AG04449 (cell line): ENCODE measurements at places on chromosomes 1 and 21.

GRCh38 chr1:32967888-32968568 is 3.4 kb upstream of the RNF19B start:
- DNase-seq: no peak

DNA sequence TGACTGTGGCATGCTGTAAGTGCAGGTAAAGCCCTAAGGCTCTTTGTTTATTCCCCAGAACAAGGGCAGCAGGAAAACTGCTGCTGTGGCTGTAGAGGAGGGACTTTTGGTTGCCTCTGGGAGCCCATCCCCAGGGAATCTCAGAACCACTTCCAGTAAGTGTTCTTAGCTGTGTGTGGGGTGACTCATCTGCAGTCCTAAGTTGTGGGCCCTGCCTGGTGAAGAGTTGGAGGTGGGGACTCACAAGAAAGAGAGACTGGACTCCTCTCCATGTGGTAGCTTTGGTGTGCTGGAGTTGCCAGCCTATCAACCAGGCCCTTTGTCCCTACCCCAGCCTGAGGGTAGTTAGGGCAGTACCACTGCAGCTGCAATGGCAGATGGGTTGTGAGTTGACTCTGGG is 24.0 kb upstream of the DENND1B start:
- DNase-seq: peak; percentile 80

GRCh38 chr1:234719454-234720251 is 109.7 kb upstream of the IRF2BP2 start:
- no peak for DNase-seq

DNA sequence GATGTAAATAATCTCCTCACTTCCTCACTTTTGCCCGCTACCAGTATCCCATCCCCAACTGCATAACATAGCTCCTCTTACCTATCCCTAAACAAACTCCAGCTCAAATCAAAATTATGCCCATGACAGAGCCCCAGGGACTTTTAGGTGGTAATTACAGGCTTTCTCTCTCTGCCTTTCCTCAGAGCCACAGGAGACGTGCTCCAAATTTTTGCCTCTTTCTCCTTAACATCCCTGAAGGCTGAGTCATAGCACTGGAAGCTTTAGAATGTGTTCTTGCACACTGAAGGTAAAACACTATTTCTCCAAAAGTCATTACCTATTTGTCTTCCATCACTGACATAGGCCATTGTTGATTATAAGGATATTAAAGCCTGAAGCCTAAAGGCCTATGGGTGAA is 263.5 kb upstream of the PLD5 start:
- DNase-seq: no peak

- no peak for DNase-seq
These were observed 392.1 kb downstream of the KIF26B start for GRCh38 chr1:245546875-245547274.

- no peak for DNase-seq
These were observed 414.6 kb downstream of the LRRIQ3 start for GRCh38 chr1:73783352-73783751.

GRCh38 chr1:158809862-158810261 is 21.3 kb upstream of the MNDA start:
- no peak for DNase-seq

DNA sequence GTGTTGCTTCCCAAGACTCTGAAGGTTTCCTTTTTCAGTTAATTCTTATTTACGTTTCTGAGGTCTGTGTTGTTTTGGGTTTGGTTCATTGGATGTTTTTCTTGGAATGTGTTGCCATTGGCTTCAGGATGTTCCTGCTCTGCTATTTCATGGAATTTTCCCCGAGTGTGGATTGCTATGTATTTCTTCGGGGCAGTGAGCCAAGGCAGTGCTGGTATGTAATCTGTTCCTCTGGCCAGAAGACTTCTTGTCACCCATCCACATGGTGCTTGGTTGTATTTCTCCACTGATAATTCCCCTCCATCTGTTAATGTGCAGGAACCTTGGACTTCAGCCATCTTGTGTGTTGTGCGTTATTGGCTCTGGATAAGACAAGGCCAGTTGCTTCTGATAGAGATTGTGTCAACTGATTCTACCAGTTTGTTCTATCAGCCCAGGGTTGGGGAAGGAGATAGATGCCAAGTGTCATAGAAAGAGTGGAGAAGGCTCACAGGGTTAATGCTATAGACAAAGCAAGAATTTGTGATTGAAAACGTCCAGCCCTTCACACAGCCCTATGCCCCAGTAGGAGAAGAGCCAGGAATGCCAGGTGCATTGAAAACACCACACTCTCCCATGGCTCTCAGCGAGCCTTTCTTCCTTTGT is 505.2 kb downstream of the PLPP3 start:
- peak; percentile 73 for DNase-seq

- peak; percentile 96 for DNase-seq
These were observed 60.7 kb upstream of the ATP5PO start for GRCh38 chr21:33976082-33977016.

DNA sequence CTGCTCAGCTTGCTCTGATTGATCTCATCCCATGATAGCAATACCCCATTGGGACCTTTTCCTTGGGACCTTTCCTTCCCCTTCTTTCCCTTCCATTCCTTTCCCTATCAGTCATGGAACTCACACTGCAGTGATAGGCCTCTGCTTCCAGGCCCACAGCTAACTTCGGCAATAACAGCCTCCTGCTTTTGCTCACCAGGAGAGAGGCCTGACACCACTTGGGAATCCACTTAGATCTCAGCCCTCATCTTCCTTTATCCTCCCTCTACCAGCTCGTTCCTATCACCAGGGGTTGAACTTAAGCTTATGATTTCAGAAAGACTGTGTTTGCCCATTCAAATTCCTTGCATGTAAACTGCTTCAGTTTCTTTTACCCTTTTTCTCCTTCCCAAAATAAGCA is 11.0 kb upstream of the TIPRL start:
- DNase-seq: no peak

DNA sequence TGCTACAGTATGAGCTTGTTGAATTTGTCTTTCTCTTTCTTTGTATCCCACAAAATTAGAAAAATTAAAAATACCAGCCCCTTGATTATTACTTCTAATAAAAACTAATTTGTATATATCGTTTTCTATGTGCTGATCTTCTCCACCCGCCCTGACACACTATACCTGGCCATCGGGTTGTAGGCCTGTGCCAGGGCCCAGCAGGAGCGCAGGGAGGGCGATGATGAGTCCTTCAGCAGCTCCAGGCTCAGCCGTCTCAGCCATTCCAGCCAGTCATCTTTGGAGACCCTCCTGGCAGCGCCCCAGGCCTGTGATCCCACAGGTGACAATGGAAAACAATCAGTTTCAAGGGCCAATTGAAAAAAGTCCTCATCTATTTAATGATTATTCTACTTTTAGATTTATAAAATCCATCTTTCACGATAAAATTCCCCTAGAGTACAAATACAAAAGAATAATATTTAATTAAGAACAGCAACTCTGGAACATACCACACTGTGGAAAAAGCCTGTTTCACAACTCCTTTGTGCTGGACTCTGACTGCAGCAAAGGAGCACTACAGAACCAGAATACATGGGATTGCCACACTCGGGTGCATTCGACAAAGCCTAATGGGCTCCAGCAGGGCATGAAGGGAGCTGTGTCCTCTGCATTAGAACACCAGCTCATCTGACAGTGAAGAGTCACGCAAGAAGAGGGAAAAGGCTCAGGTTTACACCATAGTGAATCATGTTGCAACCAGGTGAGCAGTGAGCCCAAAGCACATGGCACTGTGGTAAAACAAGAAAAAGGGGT is 15.4 kb downstream of the ANGPTL7 start:
- DNase-seq: no peak

GRCh38 chr1:52636721-52637695 is 4.0 kb downstream of the SHISAL2A start:
- DNase-seq: no peak

- no peak for DNase-seq
These were observed 108.1 kb downstream of the GDAP2 start for GRCh38 chr1:117821382-117821755.

DNA sequence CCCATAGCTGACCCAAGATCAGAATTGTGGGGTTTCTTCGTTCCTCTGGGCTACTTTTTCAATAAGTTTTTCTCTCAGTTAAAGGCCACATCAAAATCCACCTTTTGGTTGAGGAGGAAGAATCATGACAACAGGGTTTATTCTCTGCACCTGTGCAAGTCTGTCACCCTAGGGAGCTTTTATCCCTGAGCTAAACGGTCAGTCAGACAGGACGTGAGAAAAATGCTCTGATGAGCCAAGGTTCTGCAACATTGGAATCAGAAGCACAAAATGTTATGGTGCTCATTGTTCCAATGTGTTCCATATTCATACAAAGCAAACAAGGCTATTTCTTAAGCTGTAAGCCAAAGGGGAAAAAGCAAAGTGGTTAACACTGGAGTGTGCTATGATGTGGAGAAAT is 7.4 kb upstream of the ERICH3 start:
- no peak for DNase-seq

- DNase-seq: no peak
These were observed 24.1 kb upstream of the LCE5A start for GRCh38 chr1:152486400-152487006.

- no peak for DNase-seq
These were observed 542 bp downstream of the EIF2B3 start for GRCh38 chr1:44985747-44986359.

- no peak for DNase-seq
These were observed 103.7 kb upstream of the PRMT6 start for GRCh38 chr1:106952776-106953175.

DNA sequence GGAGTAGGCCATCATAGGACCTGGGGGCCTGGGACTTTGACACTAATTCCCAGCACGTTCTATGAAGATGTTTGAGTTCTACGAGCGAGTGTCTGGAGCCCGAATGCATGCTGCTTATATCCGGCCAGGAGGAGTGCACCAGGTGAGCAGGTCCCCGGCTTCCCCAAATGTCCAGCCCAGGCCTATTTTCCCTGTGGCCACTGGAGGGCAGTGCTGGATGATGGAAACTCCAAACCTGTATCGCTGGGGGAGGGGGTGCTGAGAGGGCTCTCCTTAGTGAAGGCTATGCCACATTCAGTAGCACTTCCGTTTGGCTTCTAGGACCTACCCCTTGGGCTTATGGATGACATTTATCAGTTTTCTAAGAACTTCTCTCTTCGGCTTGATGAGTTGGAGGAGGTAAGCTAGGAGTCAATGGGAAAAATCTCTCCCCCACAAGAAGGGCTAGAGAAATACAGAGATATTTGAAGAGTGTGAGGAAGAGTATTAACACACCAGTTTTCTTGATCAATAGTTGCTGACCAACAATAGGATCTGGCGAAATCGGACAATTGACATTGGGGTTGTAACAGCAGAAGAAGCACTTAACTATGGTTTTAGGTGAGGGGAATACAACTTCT is 5.2 kb upstream of the FCER1G start:
- DNase-seq: no peak

GRCh38 chr21:46368533-46369285 is 44.8 kb downstream of the PCNT start:
- DNase-seq: no peak

DNA sequence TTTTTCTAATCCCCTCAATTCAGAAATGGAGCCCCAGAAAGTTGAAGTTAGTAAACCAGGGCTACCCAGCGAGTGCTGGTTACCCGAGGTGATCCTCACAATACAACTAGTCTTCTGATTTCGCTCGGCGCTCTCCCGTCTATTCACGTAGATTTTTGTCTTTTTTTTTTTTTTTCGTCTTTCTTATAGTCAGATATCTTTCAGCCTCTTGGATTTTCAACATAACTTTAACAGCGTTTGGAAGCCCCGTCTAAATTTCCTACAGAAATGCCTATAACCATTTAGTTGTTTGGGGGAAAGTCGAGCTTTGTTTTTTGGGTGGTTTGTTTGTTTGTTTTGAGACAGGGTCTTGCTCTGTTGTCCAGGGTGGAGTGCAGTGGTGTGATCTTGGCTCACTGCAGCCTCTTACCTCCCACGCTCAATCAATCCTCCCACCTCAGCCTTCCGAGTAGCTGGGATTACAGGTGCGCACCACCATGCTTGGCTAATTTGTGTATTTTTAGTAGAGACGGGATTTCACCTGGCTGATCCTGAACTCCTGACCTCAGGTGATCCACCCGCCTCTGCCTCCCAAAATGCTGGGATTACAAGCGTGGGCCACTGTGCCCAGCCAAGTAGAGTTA is 818 bp upstream of the TMEM50B start:
- DNase-seq: no peak

DNA sequence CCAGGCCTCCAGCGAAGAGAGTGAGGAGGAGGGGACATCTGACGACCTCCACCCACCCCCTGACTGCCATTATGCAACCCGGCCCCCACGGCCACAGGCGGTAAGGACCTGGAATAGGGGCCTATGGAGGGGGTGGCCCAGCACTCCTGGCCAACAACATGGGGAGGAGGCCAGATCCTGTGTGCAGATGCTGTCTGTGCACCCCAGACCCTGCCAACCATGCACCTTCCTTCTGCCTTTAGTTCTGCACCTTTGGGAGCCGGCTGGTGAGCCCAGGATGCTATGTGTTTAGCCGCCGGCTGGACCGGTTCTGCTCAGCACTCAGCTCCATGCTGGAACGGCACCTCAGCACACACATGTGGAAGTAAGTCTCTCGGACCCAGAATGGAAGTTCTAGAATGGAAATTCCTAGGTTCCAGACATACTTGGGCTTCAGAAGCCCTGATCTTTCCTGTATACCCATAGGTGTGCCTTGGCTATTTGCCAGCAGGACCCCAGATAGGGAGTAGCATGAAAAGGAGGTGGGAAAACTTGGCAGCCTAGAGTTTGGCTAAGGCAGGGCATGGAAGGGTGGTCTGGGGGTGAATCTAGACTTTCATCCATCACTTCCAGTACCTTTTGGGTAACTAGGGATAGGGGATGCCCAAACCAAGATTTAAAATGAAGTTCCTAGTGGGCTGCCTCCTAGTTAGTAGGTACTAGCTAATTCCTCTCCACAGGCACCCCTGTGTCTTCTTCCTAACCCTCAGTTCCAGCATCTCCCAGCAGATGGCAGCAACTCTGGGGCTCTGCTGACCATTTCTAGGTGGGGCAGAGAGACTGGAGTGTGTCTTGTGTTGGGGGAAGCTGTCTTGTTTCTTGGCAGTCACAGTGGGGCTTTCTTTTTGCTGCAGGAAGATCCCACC is 3.6 kb upstream of the CYB561D1 start:
- no peak for DNase-seq

GRCh38 chr1:247548769-247549182 is at the start of gene GCSAML:
GCSAML (plus strand) TSS chr1:247549134; CDS start chr1:247549192, 58 bp downstream.
- DNase-seq: no peak

GRCh38 chr1:53568540-53568939 is 109.3 kb downstream of the DMRTB1 start:
- no peak for DNase-seq

GRCh38 chr1:232481091-232481490 is 148.8 kb downstream of the SIPA1L2 start:
- DNase-seq: no peak

DNA sequence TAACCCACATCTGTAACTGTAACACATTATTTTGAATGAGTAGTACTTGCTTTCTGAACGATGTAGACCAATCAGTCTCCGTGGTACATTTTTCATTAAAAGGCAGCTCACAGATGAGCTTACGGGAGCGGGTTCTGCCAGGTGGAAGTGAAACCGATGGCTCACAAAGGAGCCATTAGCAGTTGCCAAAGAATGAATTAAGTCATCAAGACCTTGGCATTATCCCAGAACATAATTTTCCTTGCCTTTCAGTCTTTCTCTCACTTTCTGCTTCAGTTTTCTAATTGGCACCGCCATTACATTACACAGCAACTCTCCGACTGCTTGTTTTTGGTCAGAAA is 33.5 kb upstream of the UTS2 start:
- no peak for DNase-seq
